ENCODE measurements at places on chromosomes 3 and 15.

- no peak for DNase-seq
These were observed 27.3 kb downstream of the ENTPD3 start for GRCh38 chr3:40414270-40414669.

GRCh38 chr15:68252925-68253534, 23.5 kb upstream of the CLN6 start:
- DNase-seq: no peak

DNA sequence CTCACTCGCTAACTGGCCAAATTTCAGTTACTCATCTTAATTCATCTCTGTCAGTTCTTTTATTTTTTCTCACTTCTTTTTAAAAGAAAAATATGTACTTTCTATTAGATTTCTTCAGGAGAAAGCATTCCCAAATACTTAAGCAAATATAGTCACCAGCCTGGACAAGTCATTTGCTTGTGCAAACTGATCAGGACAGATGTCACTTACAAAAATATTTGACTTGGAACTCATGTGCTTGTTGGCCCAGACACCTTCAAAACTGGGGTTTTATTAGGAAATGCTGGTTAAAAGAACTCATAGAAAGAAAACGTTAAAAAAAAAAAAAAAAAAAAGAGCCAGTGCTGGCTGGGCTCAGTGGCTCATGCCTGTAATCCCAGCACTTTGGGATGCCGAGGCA, 31.3 kb upstream of the FOXP1 start:
- no peak for DNase-seq

DNA sequence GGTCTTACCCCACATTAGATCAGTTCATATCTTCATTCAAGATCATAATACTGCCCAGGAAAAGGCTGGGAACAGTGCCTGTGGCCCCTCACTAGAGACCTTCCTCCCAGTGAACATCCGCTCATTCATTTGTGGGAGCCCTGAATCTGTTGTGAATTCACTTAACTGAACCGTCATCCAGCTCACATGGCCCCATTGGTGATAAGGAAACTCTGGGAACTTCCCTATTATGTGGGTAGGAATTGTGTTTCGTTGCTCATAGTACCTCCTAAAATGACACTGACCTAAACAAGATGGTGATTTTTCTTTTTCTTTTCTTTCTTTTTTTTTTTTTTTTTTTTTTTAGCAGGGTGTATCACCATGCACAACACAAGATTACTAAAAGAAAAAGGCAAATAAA, 6.8 kb upstream of the MESP2 start:
- no peak for DNase-seq

DNA sequence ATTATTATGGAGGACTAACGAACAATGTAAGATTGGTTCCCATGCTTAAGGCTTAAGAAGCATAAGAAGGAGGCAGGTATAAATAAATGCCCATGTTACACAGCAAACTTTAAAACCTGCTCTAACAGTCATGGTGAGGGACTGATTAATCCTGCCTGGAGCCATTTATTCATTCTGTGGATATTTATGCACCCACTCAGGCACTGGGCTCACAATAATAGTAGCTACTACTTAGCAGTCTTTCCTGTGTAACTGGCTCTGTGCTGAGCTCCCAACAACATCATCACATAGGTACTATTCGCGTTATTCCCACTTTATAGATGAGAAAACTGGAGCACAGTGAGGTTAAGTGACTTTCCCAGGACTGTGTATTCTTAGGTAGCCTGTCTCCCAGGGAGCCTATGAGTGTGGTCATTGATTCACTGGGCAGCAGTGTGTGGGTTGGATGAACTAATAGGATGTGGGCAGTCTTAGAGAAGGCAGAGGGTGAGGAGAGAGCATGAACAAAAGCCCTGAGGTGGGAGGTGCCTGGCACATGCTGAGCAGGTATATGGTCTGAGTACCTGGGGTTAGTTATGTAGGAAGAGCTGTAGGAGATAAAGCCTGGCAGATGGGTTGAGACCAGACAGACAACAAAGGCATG, 44.1 kb upstream of the UMPS start:
- no peak for DNase-seq

GRCh38 chr3:158105710-158106253, 438 bp downstream of the SHOX2 start:
- no peak for DNase-seq

DNA sequence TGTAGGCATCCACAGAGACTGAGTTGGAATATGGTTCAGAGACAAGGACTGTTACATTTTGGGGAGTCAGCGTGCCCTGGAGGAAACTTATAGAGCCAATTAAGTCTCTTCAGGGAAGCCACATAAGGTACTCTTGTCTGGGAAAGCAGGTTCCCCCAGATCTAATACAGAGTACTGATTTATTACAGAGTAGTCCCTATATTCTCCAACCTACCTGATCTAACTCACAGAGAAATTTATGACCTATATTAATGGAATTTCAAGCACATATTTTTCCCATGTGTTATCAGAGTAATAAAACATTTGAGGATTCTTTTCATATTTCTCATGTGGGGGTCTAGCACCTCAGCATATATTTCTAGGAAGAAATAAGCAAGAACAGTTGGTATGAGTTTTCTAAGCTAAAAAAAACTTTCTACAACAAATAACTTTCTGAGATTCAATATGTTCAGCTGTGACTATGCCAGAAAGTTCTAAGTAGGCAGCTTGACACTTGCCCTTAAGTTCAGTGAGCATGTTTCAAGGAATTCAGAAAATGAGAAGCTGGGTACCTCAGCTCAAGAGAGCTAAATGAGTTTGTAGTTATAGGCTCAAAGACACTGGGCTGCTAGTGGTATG, 75.3 kb upstream of the COL8A1 start:
- no peak for DNase-seq

GRCh38 chr15:25829073-25829472, 34.1 kb downstream of the ATP10A start:
- DNase-seq: no peak

- DNase-seq: no peak
These were observed 202.8 kb downstream of the PLCL2 start for GRCh38 chr3:17087509-17087908.

Data from activated T-helper 1 cell treated with anti-CD3 and anti-CD28 coated beads, Interleukin-2, amount 50 U/mL, for 16 hours (primary cell).